ENCODE measurements at places on chromosomes 1 and 21.

GRCh38 chr1:187942986-187943385 lies 1114.2 kb downstream of the PLA2G4A start:
- H3K27me3 ChIP-seq: no peaks in the 10 kb centered on the region
- H3K4me3 ChIP-seq: no peak overlapping the region
- no peak for DNase-seq
- H3K4me1 ChIP-seq: no peaks in the 10 kb centered on the region

- H3K4me3 ChIP-seq: peak overlapping the region; percentile 50
- H3K4me1 ChIP-seq: peaks cover 46% of the 10 kb centered on the region
- peaks cover 45% of the 10 kb centered on the region for H3K36me3 ChIP-seq
- H3K27ac ChIP-seq: peak overlapping the region; percentile 82
- DNase-seq: no peak
- no peaks in the 10 kb centered on the region for H3K27me3 ChIP-seq
These were observed 595 bp downstream of the GLUL start for GRCh38 chr1:182391028-182391361.

DNA sequence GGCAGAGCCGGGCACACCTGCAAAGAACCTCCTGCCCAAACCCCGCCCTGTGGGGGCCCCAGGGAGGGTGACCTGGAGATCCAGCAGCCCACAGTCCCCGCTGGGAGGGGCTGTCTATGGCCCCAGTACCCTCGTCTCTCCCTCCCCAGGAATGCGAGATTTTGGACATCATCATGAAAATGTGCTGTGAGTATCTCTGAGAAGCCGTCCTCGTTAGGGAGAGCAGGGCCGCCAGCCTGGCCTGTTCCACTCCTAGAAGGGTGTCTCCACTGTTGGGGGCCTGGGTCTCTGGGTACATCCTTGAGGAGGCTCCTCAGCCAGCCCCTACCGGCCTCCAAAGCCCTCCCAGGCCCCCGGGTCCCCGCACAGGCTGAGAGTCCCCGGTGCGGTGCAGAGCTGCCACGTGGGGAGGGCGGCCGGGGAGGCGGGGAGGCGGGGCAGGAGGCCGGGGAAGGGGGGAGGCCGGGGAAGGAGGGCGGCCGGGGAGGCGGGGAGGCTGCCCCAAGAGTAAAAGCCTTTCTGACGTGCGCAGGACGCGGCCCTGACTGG lies 18.7 kb downstream of the COL6A1 start:
- H3K27me3 ChIP-seq: no peaks in the 10 kb centered on the region
- no peak overlapping the region for H3K27ac ChIP-seq
- DNase-seq: no peak
- H3K36me3 ChIP-seq: no peaks in the 10 kb centered on the region

DNA sequence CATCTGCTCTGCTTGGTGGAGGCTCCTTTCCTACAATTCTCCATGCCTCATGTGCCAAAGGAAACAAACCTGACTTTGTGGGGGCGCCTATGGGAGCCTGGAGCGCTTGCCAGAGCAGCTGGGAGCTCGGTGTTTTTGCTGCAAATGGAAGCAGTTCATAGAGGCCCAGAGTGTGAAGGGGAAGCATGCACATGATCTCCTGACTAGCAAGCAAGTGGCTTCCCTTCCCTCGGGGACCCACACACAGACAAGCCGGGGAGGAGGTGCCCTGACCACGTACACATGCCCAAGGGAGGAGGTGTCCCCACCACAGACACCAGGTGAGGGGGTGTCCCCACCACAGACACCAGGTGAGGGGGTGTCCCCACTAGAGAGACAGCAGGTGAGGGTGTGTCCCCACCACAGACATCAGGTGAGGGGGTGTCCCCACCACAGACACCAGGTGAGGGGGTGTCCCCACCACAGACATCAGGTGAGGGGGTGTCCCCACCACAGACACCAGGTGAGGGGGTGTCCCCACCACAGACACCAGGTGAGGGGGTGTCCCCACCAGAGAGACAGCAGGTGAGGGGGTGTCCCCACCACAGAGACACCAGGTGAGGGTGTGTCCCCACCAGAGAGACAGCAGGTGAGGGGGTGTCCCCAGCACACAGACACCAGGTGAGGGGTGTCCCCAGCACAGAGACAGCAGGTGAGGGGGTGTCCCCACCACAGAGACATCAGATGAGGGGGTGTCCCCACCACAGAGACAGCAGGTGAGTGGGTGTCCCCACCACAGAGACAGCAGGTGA lies 106.8 kb downstream of the CRYAA start:
- H3K4me3 ChIP-seq: no peak overlapping the region
- H3K36me3 ChIP-seq: no peaks in the 10 kb centered on the region
- H3K4me1 ChIP-seq: no peaks in the 10 kb centered on the region
- no peak overlapping the region for H3K27ac ChIP-seq

- no peaks in the 10 kb centered on the region for H3K27me3 ChIP-seq
- H3K4me3 ChIP-seq: no peak overlapping the region
- H3K36me3 ChIP-seq: no peaks in the 10 kb centered on the region
- no peak for DNase-seq
- H3K4me1 ChIP-seq: no peaks in the 10 kb centered on the region
These were observed 17.1 kb downstream of the TSHB start for GRCh38 chr1:115046751-115047150.

DNA sequence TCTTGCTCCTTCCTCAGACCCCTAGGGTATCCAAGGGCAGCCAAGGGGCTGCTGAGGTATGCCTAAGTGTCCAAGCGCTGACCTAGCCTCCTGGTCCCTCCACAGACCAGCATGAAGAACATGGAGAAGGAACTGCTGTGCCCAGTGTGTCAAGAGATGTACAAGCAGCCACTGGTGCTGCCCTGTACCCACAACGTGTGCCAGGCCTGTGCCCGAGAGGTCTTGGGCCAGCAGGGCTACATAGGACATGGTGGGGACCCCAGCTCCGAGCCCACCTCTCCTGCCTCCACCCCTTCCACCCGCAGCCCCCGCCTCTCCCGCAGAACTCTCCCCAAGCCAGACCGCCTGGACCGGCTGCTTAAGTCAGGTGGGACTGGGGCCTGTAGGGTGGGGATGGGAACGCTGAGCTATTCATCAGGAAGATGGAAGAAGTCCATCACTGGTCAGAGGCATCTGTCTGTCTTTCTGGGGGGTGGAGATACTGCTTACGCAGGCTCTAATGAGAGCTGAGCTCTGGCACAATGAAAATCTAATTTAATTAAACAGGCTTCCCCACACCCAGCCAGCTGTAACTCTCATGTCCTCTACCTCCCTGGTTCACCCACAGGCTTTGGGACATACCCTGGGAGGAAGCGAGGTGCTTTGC lies 1.8 kb downstream of the TRIM46 start:
- H3K27me3 ChIP-seq: no peaks in the 10 kb centered on the region
- peaks cover 52% of the 10 kb centered on the region for H3K4me1 ChIP-seq
- no peak overlapping the region for H3K27ac ChIP-seq
- no peak overlapping the region for H3K4me3 ChIP-seq
- no peak for DNase-seq
- peaks cover 18% of the 10 kb centered on the region for H3K36me3 ChIP-seq

All from DND-41 (cell line).